ENCODE measurements at places on chromosomes 5 and 9.
A peak's percentile ranks its signal among the peaks of the same experiment; 100 is the strongest.

GRCh38 chr9:2727966-2728613, 10.8 kb downstream of the KCNV2 start:
- no peak for DNase-seq

DNA sequence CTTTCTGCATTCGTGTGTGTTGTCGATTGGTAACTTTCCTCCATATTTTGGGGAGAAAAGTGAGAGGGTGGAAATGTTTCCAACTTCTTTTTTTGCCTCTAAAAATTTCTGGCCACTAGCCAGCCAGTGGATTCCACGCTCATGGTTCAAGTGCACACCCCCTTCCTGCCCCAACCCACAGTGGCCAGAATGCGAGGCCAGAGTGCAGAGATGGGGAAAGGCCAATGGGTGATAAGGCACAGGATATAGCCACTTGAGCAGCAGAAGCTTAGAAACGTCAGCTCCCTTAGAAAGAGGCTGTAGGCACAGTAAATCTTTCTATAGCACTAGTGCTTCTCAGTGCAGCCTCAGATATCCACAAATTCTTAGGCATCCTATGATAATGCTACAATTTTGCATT, 75.8 kb upstream of the ADRB2 start:
- no peak for DNase-seq

DNA sequence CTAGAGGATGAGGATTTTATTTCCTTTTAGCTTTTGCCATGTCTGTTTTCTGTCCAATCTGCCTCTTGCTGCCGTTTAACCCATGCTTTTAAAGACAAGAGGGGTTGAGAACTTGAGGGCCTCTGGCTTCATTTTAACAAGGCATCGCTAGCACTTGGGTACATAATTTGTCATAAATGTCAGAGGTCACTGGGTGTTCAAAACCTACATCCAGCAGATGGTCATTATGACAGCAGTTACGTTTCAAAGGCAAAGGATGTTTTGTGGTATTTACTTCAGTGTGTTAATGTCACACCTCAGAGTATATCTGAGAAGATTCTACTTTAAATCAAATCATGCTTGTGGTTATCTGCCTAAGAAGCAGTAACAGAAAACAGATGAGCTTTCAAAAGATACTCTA, 918.3 kb downstream of the NR2F1-AS1 start:
- no peak for DNase-seq

DNA sequence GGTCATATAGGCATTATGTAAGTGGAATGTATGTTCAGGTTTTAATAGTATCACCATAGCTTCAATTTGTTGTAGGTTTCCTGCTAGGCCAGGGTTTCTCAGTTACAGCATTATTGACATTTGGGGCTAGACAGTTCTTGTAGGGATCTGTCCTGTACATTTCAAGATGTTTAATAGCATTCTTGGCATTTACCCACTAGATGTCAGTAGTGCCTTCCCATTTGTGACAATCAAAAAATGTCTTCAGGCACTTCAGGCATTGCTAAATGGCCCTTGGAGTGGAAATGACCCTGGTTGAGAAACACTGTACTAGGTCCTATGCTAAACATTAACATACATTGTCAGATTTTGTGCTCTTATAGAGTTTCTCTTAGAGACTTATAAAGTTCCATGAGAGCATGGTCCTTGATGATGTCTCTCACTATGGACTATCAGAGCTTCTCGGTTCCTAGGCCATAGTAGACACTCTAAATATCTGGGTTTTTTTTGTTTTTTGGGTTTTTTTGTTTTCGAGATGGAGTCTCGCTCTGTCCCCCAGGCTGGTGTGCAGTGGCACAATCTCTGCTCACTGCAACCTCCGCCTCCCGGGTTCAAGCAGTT, 1.4 kb downstream of the KIF20A start:
- DNase-seq = no peak

GRCh38 chr9:134955156-134955555, 37.4 kb upstream of the FCN1 start:
- DNase-seq = peak; percentile 2

DNA sequence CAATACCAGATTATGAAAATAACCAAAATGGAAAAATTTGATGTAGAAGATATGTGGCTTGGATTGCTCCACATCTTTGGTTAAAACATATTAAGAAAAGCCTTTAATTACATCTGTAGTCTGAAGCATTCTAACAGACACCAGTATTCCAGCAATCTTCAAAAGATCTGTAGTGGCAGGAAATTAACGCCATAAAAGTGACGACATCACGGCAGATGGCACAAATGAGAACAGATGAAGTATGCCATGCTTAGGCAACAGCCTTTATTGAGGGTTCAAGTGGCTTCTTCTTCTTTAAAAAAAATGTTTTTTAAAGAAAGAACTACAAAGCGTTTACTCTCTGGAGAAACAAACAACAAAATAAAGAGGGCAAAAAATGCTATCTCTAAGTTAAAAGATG, 164.2 kb downstream of the MEF2C start:
- no peak for DNase-seq

DNA sequence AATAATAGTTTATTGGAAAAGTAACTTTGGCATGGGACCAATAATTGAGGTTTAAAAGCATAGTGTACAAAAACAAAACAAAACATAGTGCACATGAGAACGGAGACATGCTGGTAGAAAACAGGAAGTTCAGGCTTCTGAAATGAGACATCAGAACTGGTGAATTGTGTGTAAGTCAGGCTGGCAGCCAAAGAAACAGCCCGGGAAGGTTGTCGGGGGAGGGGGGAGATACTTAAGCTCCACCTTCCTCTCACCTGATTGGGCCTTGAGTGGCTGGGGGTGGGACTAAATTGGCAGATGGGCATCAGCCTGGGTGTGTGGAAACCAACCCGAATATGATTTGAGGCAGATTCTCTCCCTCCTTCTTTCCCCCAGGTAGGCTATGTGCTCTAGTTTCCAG, 256.3 kb downstream of the SMARCA2 start:
- no peak for DNase-seq

DNA sequence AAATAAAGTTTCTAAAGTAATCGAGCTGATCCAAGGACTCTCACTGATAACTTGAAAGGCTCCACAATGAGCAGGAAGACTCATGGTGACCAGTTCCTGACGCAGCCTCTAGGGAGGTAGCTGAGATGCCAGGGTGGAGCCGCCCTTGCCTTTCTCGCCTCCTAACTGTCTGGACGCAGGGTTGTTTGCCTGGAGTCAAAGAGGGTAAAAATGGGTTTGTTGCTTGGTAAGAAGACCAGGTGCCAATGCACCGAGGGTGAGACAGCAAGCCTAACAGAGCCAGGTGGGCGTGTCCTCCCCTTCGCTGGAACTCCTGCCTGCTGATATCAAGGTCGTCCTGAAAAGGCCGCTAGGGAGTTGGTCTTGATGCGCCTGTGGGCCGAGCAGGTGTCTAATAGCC, 48.6 kb upstream of the FCN1 start:
- DNase-seq = no peak

GRCh38 chr9:128054087-128054486, 13.0 kb downstream of the NAIF1 start:
- no peak for DNase-seq

DNA sequence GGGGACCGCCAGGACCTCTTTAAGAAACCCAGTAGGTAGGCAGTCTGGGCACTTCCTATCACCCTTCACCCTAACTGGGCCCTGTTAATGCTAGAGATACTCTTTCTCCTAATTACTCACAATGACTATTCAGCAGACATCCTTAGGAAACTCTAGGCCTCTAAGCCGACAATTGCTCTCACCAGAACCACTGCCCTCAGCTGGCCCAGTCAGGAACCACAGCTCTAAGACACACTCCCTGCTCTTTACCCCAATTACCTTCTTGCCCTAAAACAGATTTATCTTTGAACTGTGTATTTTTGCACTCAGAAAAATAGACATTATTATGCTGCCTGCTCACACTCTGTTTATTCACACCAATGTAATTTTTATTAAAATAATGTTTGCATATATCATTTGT, 432.6 kb upstream of the SLC30A5 start:
- DNase-seq = peak; percentile 14

DNA sequence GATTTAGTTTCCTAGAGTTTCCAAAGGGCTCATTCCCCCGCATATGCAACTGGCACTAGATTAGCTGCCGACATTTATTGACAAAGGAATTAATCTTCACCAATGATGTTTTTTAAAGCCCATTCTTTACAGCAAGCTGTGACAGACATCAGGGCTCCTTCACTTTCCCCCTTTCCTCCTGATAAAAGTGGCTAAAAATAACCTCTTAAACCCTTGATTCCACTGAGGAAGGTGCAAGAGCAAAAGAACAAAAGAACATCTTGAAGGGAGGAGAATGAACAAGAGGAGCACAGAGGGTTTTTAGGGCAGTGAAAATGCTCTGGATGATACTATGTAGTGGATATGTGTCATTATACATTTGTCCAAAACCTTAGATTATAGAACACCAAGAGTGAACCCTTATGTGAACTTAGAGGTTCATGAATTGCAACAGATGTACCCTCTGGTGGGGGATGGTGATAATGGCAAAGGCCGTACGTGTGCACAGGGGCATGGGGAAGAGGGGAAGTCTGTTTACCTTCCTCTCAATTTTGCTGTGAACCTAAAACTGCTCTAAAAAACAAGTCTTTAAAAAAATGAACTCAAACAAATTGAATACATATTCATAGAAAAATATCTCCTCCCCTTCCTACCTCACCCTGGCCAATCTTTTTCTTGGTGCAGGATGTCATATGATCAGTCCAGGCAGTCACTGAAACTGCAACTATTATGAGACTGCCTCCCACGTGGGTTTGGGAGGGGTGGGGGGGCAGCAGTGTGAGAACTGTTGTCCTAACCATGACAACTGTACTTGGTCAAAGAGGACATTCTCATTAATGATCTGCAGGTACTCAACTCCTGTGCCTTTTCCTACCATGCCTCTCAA, 83.0 kb downstream of the MARCHF3 start:
- DNase-seq = no peak

DNA sequence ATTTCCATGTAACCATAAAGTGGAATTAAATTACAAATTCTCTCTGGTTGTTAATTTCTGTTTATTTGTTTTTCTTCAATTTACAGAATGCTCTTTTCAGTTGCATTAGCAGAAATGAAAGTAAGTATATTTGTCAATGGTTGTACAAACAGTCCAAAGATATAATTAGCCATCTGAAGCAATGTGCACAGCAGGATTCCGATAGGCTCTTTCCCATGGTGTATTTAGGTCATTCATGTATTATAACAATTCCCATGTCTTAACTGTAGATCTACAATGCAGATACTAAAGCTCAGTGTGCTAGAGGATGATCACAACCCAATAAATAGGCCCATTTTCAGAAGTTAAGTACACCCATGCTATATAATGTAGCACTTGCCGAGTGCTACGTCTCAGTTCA, 43.8 kb downstream of the RECK start:
- no peak for DNase-seq

GRCh38 chr9:110602281-110602680, 22.7 kb upstream of the SVEP1 start:
- no peak for DNase-seq

- no peak for DNase-seq
These were observed 130.8 kb downstream of the ARHGAP26 start for GRCh38 chr5:142900927-142901326.

DNA sequence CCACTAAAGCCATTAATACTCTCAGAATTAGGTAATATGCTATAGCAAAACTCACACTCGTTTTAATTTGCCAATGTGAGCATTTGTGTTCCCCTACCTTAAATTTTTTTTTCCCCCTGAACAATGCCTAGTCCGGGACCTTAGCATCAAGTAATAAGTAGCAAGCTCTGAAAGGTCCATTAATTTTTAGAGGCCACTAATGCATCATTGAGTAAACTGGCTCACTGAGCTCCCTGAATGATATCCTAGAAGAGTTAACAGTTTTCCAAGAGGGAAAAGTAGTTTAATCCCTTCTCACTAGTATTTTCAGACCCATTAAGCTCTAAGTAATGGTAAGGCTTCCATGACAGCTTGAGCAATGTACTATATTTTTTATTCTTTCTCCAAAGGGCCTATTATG, 242.2 kb downstream of the MAT2B start:
- no peak for DNase-seq

- peak; percentile 68 for DNase-seq
These were observed 15.7 kb downstream of the SQSTM1 start for GRCh38 chr5:179836225-179837019.

GRCh38 chr9:133073086-133074014, 11.6 kb downstream of the CEL start:
- no peak for DNase-seq

DNA sequence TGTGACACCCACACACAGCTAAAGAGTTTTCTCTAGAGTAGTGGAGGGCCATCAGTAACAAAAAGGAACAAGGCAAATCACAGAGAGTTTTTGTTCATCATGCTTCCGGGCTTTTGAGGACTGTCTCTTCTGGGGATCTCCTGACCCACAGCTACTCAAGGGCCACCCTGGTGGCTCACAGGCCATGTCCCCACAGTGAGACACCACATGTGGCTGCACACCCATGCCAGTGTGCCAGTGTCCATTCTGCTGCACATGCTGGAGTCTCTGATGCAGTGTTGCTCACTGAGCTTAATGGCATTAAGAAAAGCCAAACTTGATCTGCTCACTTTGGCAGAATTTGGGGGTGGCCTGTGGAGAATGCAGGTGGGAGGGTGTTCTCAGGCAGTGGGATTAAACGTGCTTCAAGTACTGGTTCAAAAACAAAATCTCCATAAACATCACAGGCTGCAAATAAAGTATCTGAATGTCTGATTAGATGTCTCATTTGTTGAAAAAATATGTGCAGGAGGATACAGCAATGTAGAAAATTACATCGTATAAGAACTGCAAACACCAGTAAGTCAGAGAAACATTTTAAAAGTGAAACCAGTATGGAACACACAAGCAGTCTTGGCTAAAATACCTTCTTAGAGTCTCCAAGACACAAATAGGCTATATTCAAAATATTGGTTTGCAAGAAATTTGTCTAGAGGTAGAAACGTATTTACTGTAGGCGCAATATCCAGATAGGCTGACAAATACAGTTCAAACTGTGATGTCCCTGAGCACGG, 11.0 kb downstream of the FREM1 start:
- no peak for DNase-seq

DNA sequence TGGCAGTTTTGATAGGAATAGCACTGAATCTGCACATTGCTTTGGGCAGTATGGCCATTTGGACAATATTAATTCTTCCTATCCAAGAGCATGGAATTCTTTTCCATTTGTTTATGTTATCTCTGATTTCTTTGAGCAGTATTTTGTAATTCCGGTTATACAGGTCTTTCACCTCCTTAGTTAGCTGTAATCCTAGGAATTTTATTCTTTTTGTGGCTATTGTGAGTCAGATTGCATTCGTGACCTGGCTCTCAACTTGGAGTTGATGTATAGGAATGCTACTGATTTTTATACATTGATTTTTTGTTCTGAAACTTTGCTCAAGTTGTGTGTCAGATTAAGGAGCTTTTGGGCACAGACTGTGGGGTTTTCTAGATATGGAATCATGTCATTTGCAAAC, 24.0 kb downstream of the TMEM161B start:
- no peak for DNase-seq

DNA sequence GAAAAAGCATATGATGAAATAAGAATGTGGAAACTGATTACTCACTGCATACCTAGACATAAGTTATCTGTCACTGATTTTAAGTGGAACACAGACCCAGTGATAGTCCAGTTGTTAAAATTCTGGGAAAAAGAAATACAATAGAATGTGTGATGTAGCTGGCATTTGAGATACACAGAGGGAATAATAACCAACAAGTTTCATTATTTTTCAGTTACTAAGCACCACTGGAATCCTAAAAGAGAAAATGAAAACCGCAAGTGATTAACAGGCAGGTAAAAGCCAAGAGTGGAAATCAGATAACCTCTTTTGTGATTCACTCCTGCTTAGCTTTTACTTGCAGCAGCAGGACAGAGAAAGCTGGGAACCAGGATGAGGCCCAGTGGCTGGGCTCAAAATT, 994.0 kb upstream of the SEMA6A start:
- no peak for DNase-seq
